ENCODE measurements at places on chromosomes 16 and 17. TPM values are rescaled to one million over a fixed set of nuclear protein-coding genes. Genes with fewer than 3 reads are reported as not detected.

The C16orf95 gene
- total RNA-seq = 9.9 TPM

DNA sequence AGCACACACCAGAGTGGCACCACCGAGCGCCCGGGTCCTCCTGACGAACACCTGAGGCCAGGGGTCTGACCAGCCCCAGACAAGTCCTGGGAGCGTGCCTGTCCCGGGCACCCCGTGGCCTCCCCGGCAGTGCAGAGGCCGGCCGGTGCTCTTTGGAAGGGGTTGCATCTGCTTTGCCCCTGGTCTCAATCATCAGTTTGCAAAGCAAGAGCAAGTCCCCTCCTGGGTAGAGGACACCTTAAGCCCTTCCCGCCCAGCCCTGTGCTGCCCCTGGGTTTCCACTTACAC lies 11.6 kb upstream of the CAPN15 start:
- no peaks in the 10 kb centered on the region for H3K27me3 ChIP-seq
- H3K36me3 ChIP-seq = peaks cover 79% of the 10 kb centered on the region
- H3K4me3 ChIP-seq = no peak overlapping the region
- DNase-seq = no peak

DNA sequence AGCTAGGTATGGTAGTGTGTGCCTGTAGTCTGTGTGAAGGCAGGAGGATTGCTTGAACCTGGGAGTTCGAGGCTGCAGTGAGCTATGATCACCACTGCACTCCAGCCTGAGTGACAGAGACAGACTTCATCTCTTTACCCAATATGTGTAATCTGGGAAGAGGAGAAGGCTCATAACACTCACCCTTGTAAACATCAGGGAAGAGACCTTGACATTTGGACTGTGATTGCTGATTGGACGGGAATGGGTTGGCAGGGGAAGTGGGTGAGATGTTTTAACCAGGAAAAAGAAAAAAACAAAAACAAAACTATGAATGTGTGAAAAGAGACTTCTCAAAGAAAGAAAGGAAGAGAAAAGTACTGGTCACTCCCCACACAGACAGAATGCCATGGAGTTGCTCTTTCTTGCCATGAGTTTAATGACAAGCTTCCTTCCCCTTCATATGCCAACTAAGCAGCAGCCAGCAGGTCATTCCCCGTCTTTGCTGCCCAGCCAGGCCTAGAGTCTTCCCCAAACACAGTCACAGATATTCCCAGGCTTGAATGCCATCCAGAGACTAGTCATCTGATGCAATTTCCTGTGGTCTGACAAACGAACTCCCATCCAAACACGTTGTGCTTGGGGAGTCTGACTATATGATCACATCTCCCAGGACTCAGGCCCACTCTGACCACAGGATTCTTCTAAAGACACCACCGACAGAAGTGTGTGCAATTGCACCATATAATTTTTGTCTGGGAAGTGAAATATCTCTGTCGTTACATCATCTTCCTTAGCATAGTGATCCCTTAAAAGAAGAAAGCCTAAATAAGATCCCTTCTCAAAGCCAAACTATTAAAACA lies 3.6 kb upstream of the XAF1 start:
- H3K27ac ChIP-seq = peak overlapping the region; percentile 61
- H3K4me1 ChIP-seq = peaks cover 17% of the 10 kb centered on the region
- DNase-seq = no peak

DNA sequence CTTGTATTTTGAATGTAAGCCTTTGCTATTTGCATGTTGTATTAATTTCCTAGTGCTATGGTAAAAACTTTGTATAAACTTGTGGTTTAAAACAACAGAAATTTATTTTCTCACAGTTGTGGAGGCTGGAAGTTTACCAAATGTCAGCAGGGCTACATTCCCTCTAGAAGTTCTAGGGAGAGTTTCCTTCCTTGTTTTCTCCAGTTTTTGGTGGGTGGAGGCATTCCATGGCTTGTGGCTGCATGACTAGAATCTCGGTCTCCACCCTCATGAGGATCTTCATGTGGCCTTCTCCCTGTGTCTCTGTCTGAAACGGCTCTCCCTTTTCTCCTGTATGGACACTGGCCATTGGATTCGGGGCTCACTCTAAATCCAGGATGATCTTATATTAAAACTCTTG lies 482.2 kb upstream of the GOT2 start:
- no peaks in the 10 kb centered on the region for H3K4me1 ChIP-seq
- H3K27me3 ChIP-seq = no peaks in the 10 kb centered on the region
- DNase-seq = no peak
- no peaks in the 10 kb centered on the region for H3K36me3 ChIP-seq
- no peak overlapping the region for H3K4me3 ChIP-seq

DNA sequence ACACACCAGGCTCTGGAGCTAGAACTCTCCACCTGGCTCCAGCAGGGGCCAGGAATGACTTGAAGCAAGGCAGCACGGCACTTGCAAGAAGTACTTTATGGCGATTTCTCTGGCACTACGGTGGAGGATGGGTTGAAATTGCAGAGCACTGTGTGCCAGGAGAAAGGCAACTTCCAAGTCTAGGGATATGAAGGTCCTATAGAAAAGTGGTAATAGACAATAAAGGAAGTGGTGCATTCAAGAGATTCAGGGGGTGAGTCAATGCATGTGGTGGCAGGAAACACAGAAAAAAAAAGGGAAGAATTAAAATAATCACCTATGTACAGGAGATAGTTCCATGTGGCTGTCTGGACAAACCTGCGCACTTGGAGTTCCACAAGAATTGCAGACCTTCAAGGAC lies 240.3 kb upstream of the DYNLRB2 start:
- no peak for DNase-seq
- no peaks in the 10 kb centered on the region for H3K36me3 ChIP-seq
- H3K4me3 ChIP-seq = no peak overlapping the region
- peaks cover 3% of the 10 kb centered on the region for H3K4me1 ChIP-seq

- no peaks in the 10 kb centered on the region for H3K27me3 ChIP-seq
- no peak overlapping the region for H3K4me3 ChIP-seq
- peak overlapping the region; percentile 33 for H3K27ac ChIP-seq
- no peak for DNase-seq
Measured at GRCh38 chr17:82489117-82489516, 30.4 kb upstream of the FOXK2 start.

GRCh38 chr17:39754958-39755553 lies 17.3 kb downstream of the GRB7 start:
- peaks cover 39% of the 10 kb centered on the region for H3K4me1 ChIP-seq
- peak overlapping the region; percentile 83 for H3K27ac ChIP-seq
- no peaks in the 10 kb centered on the region for H3K27me3 ChIP-seq
- no peak for DNase-seq

- no peaks in the 10 kb centered on the region for H3K27me3 ChIP-seq
- H3K36me3 ChIP-seq = no peaks in the 10 kb centered on the region
- H3K4me1 ChIP-seq = peaks cover 5% of the 10 kb centered on the region
- peak within 1 kb of the TSS; percentile 94 for H3K4me3 ChIP-seq
- peak within 1 kb of the TSS; percentile 91 for H3K27ac ChIP-seq
- DNase-seq = peak; percentile 85
Measured at GRCh38 chr17:40647624-40648383, at the start of gene SMARCE1. TSS of gene SMARCE1 (minus strand) at chr17:40647818. CDS start at chr17:40645802, 2,016 bp downstream.

- H3K4me3 ChIP-seq = no peak overlapping the region
- H3K27ac ChIP-seq = no peak overlapping the region
- H3K27me3 ChIP-seq = no peaks in the 10 kb centered on the region
- DNase-seq = no peak
- H3K36me3 ChIP-seq = no peaks in the 10 kb centered on the region
Measured at GRCh38 chr16:7392206-7392605, 59.6 kb downstream of the RBFOX1 start.

The GPR142 gene
- 0.59 TPM for total RNA-seq

The CES1 gene
- 7.5 TPM for total RNA-seq

DNA sequence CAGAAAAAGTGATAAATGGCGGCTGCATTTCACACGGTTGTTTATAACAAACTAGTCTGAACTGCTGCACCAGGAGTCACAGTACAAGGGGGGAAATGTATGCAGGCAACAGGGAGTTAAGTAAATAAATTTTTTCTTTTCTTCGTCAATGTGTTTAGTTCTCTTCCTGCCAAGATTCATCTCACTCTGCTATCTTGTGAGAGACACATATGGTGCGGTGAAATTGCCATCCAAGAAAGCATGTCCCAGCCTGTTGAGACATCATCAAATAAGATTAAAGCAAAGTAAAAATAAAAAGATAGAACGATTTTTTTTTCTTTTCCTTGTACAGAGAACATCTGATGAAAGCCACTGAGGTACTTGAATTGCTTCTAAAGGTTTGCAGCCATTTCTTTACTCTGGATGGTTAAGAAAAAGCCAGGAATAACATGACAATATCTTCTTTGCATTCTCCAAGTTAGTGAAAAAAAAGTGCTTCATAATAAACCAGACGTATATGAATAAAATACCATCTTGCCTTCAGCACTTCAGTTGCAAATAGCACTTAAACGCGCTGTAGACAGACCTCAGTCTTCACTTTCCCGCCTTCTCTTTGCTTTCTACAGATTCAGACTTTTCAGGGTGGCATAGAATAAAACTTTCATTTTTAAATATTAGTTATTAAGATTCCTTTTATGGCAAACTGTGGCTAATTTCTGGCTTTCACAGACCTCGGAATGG lies 506.2 kb upstream of the ZFHX3 start:
- peaks cover 13% of the 10 kb centered on the region for H3K27me3 ChIP-seq
- H3K27ac ChIP-seq = no peak overlapping the region
- DNase-seq = no peak
- H3K36me3 ChIP-seq = no peaks in the 10 kb centered on the region

DNA sequence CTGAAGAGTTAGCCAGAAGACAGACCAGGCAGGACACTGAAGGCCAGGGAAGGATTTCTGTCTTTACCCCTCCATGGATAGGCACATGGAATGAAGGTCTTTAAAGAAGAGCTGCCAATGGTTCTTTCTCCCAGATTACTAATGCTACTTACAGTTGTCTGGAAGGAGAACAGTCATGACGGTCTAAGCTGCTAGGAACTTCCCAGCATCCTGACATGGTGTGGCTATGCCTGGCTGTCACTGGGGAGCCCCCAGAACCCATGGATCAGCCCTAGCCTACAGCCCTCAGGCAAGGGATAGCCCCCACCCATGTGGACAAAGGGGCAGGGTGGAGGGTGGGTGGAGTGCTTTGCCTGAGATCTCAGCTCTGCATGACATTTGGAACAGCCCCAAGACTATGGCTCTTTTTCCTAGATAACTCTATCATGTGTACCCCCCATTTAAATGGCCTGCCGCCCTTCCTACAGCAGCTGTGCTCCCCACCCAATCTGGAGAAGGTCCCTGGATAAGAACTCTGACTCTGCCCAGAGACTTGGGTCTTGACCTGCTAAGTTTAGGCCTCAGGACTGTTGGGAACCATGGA lies 9.2 kb upstream of the KAT7 start:
- no peak for DNase-seq
- no peak overlapping the region for H3K27ac ChIP-seq
- H3K4me1 ChIP-seq = peaks cover 22% of the 10 kb centered on the region
